ENCODE measurements at places on chromosomes 3 and 15. TPM values are rescaled to one million over a fixed set of nuclear protein-coding genes. Genes with fewer than 3 reads are reported as not detected.

DNA sequence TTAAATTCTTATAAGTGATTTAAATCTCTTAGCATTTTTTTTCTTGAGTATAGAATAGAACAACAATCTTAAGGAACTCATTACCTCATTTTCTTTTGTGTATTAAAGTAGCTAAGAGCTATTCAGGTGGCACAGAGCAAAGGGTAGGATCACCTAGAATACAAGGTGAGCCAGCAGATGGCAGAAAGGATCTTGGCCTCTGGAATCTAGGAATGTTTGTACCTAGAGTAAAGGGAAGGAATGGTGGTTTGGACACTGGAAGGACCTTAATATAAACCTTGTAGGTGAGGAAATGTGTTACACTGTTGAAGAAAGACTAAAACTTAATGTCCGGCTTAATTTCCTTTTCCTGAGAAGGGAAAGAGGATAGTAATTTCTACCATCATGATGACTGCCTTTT is 89.0 kb downstream of the GHSR start:
- DNase-seq, result no peak

- DNase-seq, result no peak
These were observed 32.8 kb downstream of the ARRDC4 start for GRCh38 chr15:97993310-97993738.

DNA sequence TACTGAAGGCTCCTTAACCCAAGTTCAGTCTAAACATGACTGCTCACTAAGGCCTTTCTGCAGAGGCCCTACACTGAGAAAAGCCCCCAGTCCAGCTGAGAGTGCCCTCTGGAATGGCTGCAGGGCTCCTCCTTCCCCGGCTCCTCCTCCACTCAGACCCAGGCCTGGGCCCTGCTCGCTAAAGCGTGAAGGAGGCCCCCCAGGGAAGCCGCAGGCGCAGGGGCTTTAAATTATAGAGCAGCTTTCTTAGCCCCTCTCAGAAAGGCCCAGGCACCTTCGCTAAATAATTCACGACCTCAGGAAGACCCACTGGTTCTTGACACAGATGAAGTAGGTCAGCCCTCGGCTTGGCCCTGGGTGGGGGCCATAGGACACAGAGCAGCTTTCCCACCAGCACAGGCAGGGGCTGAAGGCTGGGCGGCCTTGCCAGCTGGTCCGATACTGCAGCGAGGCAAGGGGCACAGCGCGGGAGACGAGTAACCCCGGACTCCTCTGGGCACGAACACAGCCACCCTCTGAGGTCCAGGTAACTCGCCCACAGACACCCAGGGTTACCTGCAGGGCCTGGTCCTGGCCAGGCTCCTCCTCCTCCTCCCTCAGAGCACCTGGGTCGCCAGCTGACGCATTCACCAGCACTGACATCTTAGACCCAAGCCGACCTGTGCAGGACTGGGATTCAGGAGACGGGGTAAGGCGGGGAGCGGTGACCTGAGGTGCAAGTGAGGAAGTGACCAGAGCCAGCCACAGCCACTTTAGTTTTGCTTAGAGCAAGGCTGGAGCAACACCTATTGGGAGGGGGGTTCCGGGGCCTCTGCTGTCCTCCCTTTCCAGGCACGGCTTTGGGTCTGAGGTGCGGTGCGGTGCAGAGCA is 36.9 kb downstream of the RBPMS2 start:
- no peak for DNase-seq

- DNase-seq, result no peak
These were observed 30.2 kb downstream of the PLAAT1 start for GRCh38 chr3:193271101-193271840.

KCNH8 gene
- 0.10 TPM for polyA plus RNA-seq

- no peak for DNase-seq
These were observed 373.3 kb downstream of the GAP43 start for GRCh38 chr3:115996420-115997108.

DNA sequence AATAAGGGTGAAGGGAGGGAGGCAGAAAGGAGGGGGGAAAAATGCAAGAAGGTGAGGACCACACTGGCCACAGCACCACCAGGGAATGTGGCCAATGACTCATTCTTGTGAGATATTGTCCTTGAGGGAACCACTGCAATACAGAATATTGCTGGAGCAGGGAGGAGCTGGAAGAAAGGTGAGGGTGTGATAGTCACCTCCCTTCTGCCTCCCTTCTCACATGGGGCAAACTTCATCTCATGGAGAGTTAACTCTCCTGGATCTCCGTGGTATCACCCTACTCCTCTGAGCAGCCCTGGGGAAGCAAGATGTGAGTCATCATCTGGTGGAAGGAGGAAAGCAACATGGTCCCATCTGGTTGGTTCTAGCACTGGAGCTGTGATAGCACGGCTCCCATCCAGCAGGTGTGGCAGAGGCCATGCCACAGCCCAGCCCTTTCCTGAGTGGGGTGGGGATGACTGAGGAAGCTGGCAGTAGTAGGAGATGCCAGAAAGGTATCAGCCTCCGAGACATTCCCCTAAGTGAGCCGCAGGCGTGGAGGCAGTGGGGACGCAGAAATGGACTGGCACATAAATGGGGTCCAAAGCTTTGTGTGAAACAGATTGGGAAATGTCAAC is 115.9 kb upstream of the LPP start:
- DNase-seq, result no peak

DNA sequence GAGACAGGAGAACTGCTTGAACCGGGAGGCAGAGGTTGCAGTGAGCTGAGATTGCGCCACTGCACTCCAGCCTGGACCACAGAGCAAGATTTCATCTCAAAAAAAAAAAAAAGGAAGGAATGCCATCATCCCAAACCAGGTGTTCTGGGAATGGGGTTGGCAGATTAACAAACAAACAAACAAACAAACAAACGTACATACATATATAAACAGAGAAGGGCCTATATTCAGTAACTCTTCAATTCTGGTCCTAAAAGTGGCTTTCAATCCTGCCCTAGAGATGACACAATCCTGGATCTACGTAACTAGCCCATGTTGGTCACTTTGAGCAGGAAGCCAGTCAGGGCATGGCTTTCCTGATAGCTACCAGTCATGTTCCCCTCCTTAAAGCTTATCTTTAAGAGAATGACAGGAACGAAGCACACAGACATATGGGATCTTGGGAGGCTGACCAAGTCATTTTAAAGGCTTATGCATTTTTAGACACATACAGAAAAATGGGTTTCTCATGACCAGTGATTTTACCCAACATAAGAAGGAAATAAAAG is 29.9 kb upstream of the RAB11A start:
- DNase-seq, result no peak

GRCh38 chr3:99505646-99506269 is 132.6 kb upstream of the COL8A1 start:
- DNase-seq, result no peak

ALPK3 gene
- 92.1 TPM for polyA plus RNA-seq

DNA sequence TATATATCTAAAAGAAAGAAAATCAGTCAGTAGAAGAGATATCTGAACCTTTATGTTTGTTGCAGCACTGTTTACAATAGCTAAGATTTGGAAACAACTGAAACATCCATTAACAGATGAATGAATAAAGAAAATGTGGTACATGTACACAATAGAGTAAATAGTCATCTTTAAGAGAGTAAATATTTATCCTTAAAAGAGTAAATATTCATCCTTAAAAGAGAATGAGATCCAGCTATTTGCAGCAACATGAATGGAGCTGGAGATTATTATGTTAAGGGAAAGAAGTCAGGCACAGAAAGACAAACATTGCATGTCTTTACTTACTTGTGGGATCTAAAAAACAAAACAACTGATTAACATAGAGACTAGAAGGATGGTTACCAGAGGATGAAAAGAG is 197.0 kb upstream of the CBLB start:
- DNase-seq, result no peak

HCN4 gene
- not detected for polyA plus RNA-seq

INSYN1 gene
- polyA plus RNA-seq, result 5.2 TPM

GRCh38 chr3:190003681-190004123 is 117.0 kb downstream of the P3H2 start:
- no peak for DNase-seq

CCR5 gene
- 0.40 TPM for polyA plus RNA-seq

TMEM212 gene
- polyA plus RNA-seq, result 0.11 TPM

GRCh38 chr3:120428924-120429323 is 21.9 kb downstream of the FSTL1 start:
- no peak for DNase-seq

ACAN gene
- 4.1 TPM for polyA plus RNA-seq

GRCh38 chr3:55089211-55089610 is 161.4 kb upstream of the LRTM1 start:
- no peak for DNase-seq

DNA sequence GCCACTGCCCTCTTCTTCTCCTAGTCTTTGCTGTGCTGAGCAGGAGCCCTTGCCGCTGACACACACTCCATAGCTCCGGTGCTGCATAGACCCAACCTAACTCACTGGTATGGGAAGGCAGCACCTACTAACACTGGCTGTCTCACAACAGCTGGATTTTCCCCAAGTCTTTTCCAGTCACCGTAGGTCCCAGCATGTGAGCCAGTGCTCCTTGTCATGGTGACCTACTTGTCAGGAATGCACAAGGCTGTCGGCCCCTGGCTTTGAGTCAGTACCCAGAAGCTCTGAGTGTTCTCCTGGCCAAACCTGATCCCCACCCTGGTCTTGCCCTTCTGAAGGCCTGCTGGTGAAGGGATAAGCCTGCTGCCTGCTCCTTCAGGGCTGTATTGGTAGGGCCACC is 25.7 kb downstream of the AMOTL2 start:
- no peak for DNase-seq

CHST2 gene
- polyA plus RNA-seq, result 4.0 TPM

PIK3R4 gene
- 23.5 TPM for polyA plus RNA-seq

DNA sequence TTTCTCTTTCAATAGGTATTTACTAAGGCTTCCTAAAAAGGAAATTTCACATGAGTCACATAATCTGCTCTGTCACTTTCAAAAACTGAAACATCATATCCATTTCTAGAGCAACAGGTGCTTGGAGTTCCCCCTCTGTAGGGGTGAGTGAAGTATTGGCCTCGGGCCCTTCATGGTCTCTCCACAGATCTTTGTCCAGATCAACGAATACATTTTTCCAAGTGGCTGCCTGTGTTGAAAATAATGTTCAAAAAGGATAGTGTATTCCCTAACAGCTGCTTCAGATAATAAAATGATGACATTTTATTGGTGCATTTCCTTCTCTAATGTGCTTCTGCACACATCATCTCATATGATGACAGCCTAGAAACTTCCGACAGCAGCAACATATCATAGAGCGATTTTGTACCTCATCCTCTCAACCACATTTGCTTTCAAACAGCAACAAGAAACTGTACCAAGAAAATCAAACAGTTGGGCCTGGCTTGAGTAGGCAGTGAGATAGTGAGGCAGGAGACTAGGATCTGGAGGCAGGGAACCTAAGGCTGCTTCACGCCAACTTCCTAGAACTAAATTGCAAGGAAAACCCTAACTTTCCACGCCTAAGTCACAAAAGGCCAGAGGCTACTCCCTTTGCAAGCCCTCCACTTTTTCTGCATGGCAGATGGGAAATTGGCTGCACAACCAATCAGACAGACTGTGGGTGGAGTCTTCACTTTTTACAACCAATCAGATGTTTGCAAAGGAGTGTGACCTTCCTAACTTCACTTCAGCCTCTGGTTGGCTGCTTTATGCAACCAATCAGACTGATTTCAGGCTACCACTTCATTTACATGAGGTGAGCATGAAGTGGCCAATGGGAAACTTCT is 340.2 kb downstream of the LRRC3B start:
- DNase-seq, result no peak

DNA sequence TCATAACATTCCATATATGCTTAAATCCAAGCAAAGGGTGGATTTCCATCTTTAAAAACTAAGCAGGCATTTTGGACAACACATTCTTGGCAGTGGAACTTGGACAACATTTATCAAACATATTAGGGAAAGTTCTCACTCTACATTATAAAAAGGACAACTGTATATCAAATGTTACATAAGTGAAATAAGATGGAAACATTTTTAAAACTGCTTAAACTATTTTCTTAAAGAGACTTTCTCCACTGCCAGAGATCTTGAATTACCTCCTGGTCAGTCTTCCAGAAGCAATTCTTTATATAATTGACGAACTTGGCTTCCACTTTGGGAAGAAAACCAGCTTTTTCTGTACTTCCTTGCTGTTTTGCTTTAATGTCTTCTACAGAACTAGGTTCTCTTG is 109.3 kb downstream of the NEO1 start:
- no peak for DNase-seq

CHRFAM7A gene
- polyA plus RNA-seq, result 2.3 TPM

CADM2 gene
- polyA plus RNA-seq, result 5.8 TPM

DNA sequence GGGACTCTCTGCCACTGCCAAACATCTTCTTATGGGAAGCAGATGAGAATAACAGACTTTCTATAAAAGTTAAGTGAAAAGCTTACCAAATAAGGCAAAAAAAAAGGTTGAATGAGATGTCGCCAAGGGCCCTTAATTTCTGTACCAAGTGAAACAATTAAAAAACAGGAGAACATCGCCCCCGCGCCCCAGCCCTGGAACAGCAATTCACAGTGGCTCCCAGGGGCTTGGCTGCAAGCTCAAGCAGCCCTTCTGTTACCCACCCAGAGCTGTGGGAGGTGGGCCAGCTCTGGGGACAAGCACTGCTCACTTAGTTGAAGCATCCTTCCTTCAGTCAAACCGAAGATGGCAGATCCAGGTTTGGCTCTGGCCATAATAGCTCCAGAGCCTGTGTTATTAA is 208.0 kb downstream of the ERC2 start:
- no peak for DNase-seq

DNA sequence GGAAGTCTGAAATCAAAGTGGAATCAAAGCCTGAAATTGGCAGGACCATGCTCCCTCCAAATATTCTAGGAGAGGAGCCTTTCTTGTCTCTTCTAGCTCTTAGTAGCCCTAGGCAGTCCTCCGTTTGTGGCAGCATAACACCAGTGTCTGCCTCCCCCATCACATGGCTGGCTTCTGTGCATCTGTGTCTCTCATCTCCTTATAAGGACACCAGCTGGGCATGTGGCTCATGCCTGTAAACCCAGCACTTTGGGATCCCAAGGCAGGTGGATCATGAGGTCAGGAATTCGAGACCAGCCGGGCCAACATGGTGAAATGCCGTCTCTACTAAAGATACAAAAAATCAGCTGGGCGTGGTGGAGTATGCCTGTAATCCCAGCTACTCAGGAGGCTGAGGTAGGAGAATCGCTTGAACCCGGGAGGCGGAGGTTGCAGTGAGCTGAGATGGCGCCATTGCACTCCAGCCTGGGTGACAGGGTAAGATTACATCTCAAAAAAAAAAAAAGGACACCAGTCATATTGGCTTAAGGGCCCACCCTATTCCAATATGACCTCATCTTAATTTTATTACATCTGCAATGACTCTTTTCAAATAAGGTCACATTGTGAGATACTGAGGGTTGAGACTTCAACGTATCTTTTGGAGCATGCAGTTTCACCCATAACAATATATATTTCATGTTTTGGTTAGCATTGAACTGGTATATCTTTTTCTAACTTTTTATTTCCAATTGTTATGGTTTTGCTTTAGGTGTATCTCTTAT is 148.0 kb upstream of the TPM1 start:
- DNase-seq, result no peak

DNA sequence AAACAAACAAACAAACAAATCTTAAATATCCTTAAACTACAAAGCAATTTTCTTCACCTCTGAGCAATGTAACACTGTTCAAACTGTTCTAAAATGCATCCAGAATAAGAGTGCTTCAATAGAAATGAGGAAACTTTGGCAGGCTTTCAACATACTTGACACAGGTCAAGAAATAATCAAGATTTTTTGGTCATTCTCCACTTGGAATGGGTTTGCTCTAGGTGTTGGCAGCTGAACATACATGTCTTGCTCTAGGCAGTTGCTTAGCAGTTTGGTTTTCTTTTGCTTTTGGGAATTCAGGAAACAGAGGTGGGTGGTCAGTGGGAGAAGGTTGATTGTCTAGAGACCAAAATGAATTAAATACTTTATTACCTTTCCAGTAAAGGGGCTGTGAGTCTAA is 1.4 kb upstream of the LRRC3B start:
- no peak for DNase-seq

GRCh38 chr15:101137312-101137940 is 114.4 kb downstream of the CHSY1 start:
- no peak for DNase-seq

Data from forelimb muscle (tissue), 1 donor.